ENCODE measurements at places on chromosomes 5 and 9.

- no peak for DNase-seq
Measured at GRCh38 chr9:93143830-93144530, 9.9 kb upstream of the NINJ1 start.

DNA sequence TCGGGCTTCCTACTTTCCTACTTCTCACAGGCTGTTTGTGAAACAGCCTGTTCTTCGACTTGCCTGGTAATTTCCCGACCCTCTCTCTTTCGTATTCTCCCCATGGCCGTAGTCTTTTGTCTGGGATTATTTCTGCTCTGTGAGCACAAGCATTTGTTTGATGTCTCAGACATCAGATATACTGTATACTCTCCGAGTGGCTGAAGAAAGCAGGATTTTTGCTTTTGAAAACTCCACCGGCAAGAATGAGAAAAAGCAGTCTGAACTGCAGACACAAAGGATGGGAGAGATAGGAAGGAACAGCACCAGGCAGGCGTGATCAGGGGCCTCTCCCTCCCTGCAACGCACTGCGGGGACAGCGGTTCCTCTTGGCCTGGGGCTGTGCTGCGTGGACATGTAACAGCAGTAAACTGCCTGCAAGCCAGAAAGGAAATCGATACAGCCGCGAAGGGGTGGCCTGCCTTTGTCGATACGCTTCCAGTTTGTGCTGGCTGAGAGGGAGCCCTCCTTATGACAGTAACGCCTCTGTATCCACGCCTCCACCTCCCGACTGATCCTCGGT, 313.9 kb upstream of the TLE4 start:
- DNase-seq: no peak

GRCh38 chr5:134135091-134135655, 20.7 kb downstream of the TCF7 start:
- DNase-seq: no peak

DNA sequence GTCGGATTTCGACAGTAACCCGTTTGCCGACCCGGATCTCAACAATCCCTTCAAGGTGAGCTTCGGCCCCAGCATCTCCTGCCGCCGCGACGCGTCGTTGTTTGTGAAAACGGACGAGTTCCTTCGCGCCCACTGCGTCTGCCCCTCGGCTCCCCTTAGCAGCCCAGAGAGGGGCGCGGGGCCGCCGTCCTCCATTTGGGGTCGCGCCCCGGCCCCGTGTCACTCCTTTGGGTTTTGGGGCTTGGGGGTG, 182 bp downstream of the SCAMP1 start:
- DNase-seq: no peak

GRCh38 chr5:180815293-180815917, 12.8 kb upstream of the MGAT1 start:
- DNase-seq: no peak

GRCh38 chr5:74623006-74623611, 17.4 kb downstream of the ENC1 start:
- DNase-seq: no peak

- no peak for DNase-seq
Measured at GRCh38 chr5:138303372-138303771, 28.2 kb downstream of the CDC25C start.

DNA sequence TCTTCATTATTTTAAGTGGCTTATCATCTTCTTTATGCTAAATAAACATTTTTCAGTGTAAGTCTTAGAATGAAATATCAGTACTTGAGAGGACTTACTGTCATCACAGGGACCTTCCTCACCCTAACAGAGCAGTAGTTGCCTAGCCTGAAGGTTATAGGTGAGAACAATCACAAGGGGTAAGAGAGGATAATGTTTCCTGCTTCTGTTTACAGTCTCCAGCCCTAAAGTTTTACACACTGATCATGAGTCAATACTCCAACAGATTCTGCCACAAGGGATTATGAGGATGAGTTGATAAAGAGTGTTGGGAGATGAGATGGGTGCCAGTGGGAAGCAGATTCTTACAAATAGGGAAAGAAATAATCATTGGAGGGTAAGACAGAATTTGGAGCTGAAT, 265.1 kb upstream of the DAB2 start:
- DNase-seq: no peak

DNA sequence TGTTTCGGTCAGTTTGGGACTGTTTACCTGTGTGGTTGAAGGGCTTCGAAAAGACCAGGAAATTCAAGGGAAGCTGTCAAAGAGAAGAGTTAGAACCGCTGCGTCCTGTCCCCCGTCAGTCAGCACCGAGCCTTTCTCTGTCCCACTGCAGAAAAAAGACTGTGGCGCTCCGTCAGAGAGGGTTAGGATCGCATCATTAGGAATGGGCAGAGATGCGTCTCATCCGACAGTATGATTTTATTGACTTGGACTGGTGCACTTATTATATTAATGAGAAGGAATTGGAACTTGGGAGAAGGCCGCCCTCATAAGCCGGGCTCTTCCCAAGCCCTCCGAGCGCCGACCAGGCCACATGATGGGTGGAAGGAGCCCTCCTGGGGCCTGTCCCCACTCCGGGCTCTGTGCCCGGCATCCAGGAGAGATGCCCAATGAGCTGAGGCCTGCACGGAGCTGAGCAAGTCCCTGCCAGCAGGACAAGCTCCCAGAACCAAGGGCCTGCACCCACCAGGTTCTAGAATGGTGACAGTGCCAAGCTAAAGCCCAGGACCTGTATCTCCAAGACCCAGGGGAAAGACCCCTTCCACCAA, 71.5 kb downstream of the NEK6 start:
- DNase-seq: no peak

GRCh38 chr9:128007566-128008138, 26.9 kb upstream of the EEIG1 start:
- DNase-seq: no peak

- DNase-seq: no peak
Measured at GRCh38 chr9:131405428-131405827, 11.5 kb downstream of the PRRC2B start.

GRCh38 chr5:140996060-140996459, 29.8 kb downstream of the PCDHAC2 start:
- no peak for DNase-seq

- DNase-seq: no peak
Measured at GRCh38 chr9:14441976-14442651, 128.2 kb upstream of the NFIB start.

GRCh38 chr5:68452286-68452685, 236.7 kb downstream of the PIK3R1 start:
- no peak for DNase-seq

DNA sequence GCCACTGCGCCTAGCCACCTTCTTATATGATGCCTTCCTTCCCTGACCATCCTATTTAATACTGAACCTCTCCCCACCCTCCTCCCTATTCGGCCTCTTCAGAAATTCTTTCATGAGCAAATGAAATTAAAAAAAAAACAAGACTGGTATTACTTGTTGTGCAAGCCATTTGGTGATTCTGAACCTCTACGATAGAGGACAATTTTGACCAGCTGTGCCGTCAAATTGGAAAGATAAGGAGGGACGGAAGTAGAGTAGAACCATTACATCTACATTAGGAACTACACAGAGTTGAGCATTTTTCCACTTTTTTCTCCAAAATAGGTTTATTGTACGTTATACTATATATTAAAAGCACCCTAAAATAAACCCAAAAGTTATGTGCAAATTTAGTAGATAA, 2.9 kb downstream of the DHX29 start:
- no peak for DNase-seq

DNA sequence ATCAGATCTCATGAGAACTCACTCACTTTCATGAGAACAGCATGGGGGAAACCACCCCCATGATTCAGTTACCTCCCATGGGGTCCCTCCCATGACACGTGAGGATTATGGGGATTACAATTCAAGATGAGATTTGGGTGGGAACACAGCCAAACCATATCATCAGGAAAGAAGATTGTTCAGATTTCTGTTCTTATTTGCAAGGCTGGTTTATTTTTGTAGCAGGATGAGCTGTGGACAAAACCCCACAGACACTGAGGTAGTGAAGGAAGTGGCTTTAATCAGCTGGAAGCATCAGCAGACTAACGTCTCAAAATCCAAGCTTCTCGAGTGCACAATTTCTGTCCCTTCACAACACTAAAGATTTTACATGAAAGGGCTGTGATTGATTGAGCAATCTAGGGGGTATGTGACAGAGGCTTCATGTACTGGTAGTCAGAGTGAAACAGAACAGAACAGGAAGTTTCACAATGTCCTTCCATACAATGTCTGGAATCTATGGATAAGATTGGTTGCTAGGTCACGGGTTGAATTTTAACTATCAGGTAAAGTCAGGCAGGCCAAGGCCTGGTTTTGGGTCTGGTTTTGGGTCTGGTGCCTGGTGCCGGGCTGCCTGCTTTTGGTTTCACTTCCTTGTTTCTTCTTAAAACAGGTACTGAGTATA, 91.3 kb upstream of the ZNF366 start:
- DNase-seq: no peak

DNA sequence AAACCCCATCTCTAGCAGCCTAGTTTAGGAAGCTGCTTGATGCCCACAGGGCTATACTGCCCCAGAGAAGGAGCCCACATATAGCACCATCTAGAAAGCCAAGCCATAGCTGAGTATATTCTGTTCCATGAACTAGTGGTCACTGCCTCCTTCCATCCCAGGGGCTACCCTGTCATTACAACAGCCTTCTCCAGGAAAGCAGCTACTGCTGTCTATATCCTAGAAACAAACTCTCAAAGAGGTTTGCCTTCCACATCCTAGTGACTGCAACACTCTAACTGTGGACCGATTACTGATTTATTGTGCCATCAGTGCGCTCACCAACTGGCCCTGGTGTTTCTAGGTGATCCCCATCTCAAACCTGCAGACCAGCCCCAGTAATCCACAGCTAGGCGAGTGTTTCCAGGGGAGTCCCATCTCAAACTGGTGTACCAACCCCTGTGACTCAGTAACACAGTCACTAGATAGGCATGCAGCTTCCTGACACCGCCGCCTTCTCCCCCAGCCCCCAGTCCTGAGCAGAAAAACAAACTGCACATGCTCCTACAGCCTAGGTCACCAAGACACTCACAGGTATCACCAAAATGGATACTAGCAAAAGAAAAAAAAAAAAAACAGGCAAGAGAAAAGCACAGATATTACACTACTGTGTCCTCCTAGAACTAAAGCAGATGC, 14.8 kb downstream of the SPTLC1 start:
- DNase-seq: no peak

DNA sequence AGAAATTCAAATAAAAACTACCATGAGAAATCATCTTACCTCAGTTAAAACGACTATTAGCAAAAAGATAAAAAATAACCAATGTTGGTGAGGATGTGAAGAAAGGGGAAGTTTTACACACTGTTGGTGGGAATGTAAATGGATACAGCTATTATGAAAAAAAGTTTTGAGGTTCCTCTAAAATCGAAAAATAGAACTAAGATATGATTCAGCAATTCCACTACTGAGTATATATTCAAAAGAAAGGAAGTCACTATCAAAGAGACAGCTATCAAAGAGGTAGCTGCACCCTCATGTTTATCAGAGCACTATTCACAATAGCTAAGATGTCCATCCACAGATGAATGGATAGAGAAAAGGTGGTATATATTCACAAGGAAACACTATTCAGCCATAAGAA, 1888.4 kb downstream of the MAT2B start:
- no peak for DNase-seq

- no peak for DNase-seq
Measured at GRCh38 chr5:145975361-145976066, 39.1 kb downstream of the SH3RF2 start.

GRCh38 chr5:71699751-71700150, 19.3 kb upstream of the CARTPT start:
- DNase-seq: no peak

GRCh38 chr5:88236866-88237642, 31.6 kb downstream of the TMEM161B start:
- DNase-seq: no peak

- DNase-seq: no peak
Measured at GRCh38 chr5:82509762-82510161, 231.6 kb upstream of the RPS23 start.

GRCh38 chr5:157650991-157651611, 1.1 kb downstream of the SOX30 start:
- no peak for DNase-seq

DNA sequence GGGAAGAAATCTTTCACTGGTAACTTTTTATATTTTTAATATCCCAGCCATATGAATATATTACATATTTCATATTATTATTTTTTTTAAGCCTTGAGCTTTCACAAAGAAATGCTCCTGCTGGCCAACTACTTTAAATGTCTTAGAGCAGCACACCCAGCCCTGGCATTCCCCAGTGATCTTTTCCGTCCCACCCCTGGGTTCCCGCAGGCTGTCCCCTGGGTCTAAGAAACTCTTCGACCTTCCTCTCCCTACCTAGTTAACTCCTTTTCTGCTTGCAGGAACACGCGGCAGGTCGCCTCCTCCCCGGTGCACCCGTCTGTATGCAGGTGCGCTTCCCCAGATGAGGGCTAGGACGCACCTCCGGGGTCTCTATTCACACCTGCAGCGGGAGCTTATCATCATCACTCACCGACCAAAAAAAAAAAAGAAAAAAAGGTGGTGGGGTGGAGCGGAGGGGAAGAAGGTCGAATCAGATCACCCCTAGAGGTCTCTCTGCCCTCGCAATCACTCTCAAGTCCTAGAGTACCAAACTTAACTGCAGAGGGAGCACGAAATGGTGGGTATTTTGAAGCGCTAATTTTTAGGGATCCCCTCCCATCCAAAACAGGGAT, 696 bp downstream of the ZFP62 start:
- DNase-seq: no peak

GRCh38 chr9:135448663-135449100, 30.9 kb upstream of the PPP1R26 start:
- no peak for DNase-seq

GRCh38 chr9:99419070-99419469, 197.0 kb downstream of the SEC61B start:
- no peak for DNase-seq

DNA sequence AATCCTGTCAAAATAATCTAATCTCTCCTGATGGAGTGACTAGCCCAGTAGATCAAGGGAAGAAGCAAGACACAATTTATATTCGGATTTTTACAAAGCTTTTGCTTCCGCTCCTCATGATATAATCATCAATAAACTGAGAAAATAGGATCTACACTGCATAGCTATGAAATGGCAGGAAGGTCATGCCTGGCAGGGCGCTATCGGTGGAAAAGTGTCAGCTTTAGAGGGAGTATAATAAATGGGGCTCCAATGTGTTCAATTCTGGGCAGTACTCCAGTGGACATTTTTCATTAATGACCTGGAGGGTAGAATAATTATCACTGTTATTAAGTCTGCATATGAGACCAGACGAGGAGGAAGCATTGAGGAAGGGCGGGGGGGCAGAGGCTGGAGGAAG, 1013.3 kb upstream of the DMAC1 start:
- DNase-seq: no peak

GRCh38 chr5:68484307-68485068, 268.9 kb downstream of the PIK3R1 start:
- DNase-seq: no peak

DNA sequence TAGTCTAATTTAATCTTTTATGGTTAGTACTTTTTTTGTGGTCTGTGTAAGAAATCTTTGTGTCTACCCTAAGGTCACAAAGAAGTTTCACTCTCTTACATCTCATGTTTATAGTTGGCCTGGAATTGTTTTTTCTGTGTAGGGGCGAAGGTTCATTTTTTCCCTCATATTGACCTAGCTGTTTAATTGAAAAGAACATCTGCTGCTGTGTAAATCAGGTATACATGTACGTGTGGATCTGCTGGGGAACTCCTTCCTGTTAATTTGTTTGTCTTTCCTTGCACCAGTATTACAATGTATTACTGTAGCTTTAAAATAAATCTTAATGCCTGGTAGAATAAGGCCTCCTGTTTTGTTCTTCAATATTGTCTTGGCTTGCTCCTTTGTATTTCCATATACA, 37.8 kb downstream of the EXOSC2 start:
- no peak for DNase-seq

GRCh38 chr5:142441616-142442015, 116.8 kb upstream of the SPRY4 start:
- no peak for DNase-seq

Data from sciatic nerve (tissue), 2 donors.